Activated CD4-positive, alpha-beta T cell treated with anti-CD3 and anti-CD28 coated beads, Interleukin-2, Interleukin-4, amounts not matched to agents 100 ng/mL and 50 ng/mL, durations not matched to agents 16 hours and 8 hours (primary cell): ENCODE measurements at places on chromosomes 7 and 10.

DNA sequence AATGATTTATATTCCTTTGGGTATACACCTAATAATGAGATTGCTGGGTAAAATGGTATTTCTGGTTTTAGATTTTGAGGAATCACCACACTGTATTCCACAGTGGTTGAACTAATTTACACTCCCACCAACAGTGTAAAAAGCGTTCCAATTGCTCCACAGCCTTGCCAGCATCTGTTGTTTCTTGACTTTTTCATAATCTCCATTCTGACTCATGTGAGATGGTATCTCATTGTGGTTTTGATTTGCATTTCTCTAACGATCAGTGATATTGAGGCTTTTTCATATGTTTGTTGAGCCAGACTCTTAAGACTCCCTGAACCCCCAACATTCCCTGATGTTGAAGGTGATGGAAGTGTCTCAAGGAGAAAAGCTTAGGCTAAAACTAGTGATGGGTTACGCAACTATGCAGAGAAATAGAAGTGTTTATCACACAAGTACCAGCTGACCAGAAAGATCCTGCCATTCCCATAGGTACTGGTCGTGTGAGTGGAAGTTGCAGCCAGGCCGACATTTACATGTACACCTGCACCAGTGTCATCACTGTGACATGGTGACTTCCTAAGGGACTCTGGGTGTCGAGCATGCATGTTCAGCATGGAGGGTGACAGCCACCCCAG lies 711.2 kb upstream of the NRP1 start:
- DNase-seq: peak; percentile 2

- no peak for DNase-seq
Observed at GRCh38 chr10:13613519-13613918, 26.8 kb downstream of the PRPF18 start.

DNA sequence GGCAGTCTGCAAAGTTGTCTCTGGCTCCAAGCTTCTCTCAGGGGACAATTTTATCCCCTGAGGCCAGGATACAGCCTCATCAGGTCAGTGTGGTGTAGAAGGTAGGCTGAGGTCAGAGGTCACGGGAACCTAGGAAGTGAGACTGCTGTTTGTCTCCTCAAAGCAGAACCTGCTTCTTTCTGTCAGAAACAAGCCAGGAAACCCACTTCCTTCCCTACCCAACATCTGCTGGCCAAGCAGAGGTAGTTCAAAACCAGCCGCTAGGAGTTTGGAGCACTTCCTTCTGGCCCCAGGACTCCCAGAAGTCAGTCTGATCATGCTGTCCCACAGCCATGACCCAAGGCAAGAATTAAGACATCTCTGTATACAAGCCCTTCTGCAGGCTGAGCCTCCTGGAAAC lies 12.2 kb downstream of the CLRN3 start:
- peak; percentile 17 for DNase-seq

DNA sequence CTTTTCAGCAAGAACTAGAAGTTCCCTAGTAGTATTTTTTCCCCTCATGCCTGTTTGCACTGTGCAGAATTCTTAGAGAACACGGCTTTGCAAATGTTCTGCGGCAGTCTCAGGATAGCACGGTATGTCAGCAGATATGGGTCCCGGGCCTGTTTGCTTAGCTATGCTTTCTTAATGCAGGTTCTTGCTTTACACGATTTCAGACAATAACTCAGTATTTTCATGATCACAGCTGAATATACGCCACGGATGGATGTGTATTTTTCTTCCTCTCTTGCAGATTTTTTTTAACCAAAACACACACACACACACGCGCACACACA lies 137.3 kb downstream of the HECW1 start:
- no peak for DNase-seq

GRCh38 chr10:113228530-113228929 lies 278.5 kb downstream of the TCF7L2 start:
- no peak for DNase-seq

DNA sequence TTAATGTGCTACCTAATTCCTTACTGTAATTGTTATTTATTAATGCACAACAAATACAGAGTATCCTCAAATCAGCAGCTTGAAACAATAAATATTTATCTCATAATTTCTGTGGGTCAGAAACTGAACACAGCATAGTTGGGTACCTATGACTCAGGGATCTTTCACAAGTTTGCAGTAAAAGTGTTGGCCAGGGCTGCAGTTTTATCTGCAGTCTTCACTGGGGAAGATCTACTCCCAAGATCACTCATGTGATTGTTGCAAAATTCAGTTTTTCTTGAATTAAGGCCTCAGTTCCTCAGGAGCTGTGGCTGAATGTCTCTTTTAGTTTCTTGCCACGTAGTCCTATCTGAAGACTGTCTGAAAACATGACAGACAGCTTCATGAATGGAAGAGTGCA lies 237.8 kb downstream of the ZWINT start:
- no peak for DNase-seq

- no peak for DNase-seq
Observed at GRCh38 chr7:18353339-18353738, 142.2 kb upstream of the HDAC9 start.

DNA sequence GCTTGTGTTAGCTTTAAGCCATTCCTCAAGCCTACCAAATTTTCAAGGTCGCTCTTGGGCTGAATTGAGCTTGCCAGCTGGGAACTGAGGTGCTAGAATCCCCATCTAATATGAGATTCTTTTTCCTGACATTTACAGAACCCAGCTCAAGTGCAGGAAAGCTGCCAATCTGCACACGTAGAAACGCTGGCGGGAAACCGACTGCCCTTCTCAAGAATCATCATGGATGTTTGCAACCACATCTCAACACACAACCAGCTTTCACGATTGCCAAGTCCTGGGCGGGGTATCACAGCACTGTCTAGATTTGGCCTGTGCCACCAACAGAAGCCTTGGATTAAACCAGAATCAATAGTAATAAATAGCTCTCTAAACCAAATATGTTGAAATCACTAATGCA lies 203.7 kb downstream of the DIP2C start:
- no peak for DNase-seq

GRCh38 chr7:82036146-82036886 lies 266.5 kb upstream of the HGF start:
- no peak for DNase-seq

- no peak for DNase-seq
Observed at GRCh38 chr10:31604096-31604495, 285.1 kb downstream of the ZEB1 start.

- peak; percentile 75 for DNase-seq
Observed at GRCh38 chr10:33115738-33116719, 158.0 kb upstream of the ITGB1 start.

DNA sequence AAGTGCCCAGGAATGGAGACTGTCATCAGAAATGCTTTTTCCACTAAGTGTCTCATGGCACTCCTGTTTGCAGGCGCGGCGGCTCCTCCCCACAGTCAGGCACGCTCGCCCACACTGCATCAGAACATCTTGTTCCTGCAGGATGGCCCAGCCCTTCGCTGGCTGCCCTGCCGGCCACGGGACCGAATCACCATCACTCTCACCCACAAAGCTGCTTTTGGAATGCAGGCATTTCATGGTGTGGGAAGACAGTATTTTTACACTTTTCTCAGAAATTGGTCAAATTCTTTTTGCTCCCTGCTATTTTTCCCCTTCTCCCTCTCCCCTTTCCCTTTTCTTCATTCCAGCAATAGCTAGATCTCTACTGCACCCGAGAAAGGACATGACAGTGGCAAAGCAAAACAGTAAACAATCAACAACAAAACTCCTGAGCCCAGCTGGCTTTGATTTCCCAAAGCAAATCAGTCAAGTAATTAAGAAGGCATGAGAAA lies 176.1 kb upstream of the TNS3 start:
- no peak for DNase-seq

DNA sequence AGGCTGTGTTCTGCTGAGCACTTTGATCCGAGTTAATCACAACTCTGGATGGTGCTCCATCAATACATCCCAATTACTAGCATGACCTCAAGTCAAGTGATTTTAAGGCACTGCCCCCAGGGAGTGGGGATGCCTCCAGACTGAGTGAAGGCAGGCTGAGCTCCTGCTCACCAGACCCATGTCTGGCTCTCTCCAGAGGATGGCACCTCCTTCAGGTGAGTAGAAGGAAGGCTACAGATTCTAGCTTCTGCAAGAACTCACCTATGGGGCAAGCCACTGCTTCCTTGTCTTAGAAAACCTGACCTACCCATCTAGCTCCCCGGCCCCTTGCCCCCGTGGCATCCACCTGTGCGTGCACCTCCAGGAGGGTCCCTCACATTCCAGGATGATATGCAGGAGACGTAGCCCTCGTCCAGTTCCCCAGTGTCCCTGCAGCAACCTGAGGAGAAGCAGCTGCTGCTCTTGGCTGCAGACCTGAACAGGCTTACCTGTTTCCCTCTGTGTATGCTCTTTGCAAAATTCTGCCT lies 390.3 kb downstream of the GRID1 start:
- no peak for DNase-seq

- DNase-seq: no peak
Observed at GRCh38 chr7:3300221-3300650, 816 bp upstream of the SDK1 start.

DNA sequence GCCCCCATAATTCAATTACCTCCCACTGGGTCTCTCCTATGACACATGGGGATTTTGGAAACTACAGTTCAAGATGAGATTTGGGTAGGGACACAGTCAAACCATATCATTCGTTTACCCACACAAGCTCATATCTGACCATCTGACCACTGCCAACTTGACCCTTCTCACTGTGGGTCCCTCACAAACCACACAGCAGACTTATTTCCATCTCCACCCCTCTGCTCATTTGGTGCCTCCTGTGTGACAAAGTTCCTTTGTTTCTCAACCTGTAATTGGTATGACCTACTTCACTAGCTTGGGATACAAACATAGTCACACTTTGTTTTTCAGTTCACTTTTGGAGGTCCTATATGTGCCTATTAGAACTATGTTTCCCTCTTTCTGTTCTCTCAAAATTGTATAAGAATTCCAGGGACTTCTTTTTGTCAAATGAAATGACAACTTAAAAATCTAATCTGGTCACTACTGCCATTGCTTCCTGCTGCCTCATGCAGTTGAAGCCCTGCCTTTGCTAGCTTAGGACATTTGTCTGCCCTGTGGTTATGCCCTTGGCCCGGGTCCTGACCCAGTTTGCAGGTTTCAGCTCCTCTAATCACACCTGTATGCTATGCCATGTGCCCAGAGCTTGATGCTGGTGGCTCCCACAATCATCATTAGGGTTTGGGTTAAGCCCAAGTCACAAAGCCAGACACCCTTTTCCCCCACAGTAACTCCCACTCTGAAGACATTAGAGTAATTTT lies 69.9 kb downstream of the PPP1R3C start:
- DNase-seq: no peak

DNA sequence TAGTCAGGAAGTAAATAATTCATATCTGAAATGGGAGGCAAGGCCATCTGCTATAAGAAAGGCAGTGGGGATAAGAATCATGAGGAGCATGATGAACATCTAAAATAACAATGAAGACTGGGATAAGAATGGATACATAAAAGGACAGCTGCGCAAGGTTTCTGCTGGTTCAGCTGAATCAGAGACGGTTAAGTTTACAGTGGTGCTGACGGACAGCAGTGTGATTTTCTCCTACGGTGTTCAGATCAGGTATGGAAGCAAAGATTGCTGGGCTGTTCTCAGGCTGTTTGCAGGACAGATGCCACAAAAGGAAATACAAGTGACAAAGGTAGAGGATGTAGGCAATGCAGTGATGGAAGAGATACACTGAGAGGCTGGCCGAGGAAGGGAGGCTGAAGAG lies 8.4 kb downstream of the CYCS start:
- no peak for DNase-seq

- peak; percentile 63 for DNase-seq
Observed at GRCh38 chr7:3043544-3044371, at the start of gene CARD11. TSS of gene CARD11 (minus strand) at chr7:3043867. CDS start at chr7:2958506, 85,361 bp downstream.

- DNase-seq: peak; percentile 83
Observed at GRCh38 chr10:63629363-63630084, 108.3 kb downstream of the REEP3 start.

DNA sequence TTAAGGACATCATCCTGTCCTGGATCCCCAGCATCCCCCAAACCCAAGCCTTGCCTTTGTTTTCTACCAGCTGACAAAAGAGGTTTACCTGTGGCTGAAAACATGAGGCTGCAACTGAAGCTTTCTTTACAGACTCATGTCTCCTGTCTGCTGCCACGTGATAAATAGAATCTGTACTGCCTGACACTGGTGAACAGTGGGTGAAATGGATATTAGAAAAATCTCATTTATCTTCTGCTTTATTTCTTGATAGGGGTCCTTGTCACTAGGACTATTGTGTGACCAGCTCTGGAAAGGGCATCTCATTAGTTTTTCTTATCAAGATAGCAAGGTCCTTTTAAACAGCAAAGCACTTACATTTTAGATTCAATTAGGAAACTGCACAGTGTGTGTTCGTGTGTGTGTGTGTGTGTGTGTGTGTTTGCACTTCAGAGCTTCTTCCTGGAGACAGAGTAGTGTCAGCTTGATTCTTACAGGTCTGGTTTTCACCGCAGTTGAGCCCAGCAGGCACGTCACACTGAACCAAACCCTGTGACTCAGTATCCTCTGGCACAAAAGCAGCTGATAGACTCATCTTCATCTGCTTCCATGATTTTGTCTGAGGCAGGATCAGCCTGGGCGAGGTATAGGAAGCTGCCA lies 373.5 kb upstream of the CELF2 start:
- no peak for DNase-seq

- no peak for DNase-seq
Observed at GRCh38 chr7:141001122-141001521, 13.6 kb downstream of the MRPS33 start.

DNA sequence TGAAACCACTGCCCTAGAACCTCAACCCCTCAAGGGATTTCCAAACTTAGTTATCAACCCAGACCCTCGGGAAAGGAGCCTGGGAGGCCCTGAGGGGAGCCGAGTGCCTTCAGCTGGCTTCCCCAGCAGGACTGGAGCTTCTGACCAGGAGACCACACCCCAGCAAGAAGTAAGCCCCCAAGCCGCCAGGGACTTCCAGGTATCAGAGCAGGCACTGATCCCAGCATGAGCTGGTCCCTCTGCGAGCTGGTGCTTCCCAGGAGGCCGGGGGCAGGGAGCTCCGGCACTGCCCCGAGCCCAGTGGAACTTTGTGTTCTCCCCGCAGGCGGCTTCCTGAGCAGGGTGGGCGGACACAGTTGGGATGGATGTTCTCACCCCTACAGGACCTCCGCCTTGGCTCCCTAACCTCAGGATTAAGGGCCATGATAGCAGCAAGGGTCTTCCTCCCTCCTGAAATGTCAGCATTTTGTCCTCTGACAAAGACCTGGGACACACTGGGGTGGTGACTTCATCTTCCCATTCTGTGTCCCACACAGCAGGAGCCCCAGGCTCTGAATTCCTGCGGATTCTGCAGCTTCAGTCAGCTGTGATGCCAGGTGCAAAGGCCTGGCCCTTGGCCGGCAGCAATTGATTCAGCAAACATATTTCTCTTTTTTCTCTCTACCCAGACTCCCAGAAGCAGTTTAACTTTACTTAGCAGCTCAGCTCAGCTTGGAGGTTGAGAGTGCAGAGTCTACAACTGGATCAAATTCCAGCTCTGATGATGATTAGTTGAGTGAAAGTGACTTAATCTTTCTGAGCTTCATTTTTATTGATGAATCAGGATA lies 11.6 kb downstream of the ATP6V0E2 start:
- no peak for DNase-seq

GRCh38 chr7:155811560-155811894 lies 736 bp downstream of the SHH start:
- no peak for DNase-seq
